ENCODE measurements at places on chromosomes 7 and 10.

- no peak for DNase-seq
These were observed 170.2 kb upstream of the CHRM2 start for GRCh38 chr7:136698231-136698630.

- DNase-seq = no peak
These were observed 16.0 kb upstream of the DNTT start for GRCh38 chr10:96288151-96288621.

- DNase-seq = no peak
These were observed 323.9 kb upstream of the GLI3 start for GRCh38 chr7:42560866-42561265.

GRCh38 chr7:4790516-4790991 lies 15.1 kb downstream of the AP5Z1 start:
- DNase-seq = no peak

DNA sequence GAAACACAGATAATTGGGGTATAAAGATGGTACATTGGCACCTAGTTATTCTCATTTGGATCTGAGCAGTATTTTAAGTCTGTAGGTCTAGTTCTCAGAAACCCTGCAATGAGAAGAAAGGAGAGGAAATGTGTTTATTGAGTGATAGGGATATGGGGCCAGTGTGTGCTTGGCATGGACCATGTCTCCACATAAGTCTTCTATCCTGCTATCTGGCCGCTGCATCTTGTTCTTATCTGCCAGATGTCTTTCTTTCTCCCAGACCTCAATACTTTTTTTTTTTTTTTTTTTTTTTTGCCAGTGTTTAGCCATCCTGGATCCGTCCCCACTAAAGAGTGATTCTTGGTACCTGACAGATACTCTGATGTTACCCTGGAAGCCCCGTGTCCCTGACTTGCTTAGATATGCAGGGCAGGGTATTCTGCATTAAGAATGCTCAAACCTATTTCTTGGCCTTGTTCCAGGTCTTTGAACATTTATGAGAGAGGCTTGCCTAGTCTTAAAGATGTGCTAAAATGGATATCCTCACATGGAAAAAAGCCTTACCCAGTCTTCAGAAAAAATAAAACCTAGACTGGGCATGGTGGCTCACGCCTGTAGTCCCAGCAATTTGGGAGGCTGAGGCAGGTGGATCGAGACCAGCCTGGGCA lies 10.0 kb downstream of the MTURN start:
- no peak for DNase-seq

DNA sequence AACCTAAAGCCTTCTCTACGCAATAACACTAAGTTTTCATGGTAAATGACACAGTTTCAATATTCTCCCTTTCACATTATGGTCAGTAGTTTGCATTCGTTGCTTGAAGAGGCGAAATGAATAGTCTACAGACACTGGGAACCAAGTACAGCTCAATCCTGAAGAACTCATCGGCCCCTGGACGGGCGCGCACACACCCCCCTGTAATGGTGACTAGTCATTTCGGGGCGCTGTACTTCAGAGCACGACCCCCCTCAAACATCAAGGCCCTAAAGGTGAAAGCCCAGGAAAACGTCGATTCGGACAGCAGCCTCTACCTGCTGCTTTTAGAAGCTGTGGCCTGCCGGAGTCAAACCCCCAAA lies 1.0 kb downstream of the NT5C2 start:
- DNase-seq = no peak

- no peak for DNase-seq
These were observed 102.5 kb downstream of the TRIL start for GRCh38 chr7:28855538-28856217.

GRCh38 chr7:44974549-44974948 lies 4.3 kb downstream of the MYO1G start:
- no peak for DNase-seq

DNA sequence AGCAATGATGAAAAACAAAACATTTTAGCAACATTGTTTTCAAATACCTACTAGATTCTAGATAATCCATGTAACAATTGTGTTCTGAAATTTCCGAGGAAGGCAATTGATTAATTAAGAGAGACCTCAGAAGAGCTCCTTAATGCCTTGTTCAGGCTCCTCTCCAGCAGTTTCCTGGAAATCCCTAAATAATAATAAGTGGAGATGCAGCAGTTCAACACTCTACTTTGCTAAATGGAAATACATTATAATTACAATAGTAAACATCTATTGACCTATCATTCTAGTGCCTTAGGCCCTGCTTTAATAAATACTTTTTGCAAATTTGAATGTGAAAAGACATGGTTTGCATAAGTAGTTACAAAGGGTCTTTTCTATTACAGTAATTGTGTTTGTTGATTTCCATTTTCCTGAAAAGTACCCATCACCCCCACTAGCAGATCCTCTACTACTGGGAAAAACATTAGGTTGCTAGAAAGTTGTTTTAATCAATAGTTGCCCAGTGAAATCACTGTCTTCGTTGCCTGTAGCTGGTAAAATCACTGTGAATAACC lies 186.6 kb upstream of the STK17A start:
- no peak for DNase-seq

- no peak for DNase-seq
These were observed 142.2 kb downstream of the ATXN7L1 start for GRCh38 chr7:105734233-105734632.

DNA sequence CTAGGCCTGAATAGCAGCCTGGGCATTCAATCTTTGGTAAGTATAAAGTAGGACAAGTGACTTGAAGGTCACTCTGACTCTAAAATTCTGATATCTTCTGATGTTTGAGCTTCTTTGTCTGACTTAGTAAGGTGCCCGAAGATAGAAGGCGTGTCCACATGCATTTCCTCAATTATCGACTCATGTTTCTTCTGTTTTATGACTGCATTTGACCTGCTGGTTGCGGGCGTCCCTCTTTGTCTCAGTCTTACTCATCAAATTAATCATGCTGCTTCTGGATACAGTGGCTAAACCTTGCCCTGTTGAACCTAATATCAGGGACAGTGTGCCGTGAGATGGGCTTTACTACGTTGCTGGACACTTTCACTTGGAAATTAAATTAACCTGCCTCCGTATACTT lies 534.1 kb downstream of the SDK1 start:
- no peak for DNase-seq

DNA sequence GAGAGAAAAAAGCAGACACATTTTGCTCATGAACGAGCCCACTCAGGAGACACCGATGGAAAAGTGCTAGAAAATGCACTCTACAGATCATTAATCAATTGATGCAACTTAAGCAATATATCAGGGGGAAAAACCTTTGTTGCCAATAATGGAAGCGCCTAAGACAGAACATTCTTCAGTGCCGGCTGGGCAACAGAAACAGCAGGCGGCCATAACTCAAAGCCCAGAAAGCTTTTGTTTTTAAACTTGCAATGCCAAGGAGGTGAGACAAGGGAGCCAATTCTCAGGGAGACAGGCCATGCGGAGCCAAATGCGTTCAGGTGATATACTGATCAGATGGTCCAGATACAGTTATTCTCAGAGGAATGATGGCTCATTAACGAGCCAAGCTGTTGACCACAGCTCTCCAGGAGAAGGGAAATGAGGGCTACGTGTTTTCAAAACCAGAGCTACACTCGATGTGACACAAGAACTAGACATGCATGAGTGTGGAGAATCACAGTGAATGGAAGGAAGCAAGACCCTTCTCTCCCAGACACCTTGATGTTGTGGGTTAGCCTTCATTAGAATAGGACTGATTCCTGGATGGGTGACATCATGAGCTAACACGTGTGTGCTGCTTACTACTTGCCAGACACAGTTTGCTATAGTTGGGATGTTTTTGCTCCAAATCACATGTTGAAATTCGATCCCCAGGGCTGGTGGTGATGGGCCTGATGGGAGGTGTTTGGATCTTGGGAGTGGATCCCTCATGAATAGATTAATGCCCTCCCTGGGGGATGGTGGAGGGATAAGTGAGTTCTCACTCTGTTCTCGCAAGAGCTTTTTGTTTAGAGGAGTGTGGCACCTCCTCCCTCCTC lies 79.1 kb upstream of the KCNMA1 start:
- no peak for DNase-seq

- peak; percentile 56 for DNase-seq
These were observed 220.1 kb upstream of the MKLN1 start for GRCh38 chr7:131107337-131108211.

- DNase-seq = no peak
These were observed 153.2 kb upstream of the ADCY1 start for GRCh38 chr7:45420843-45421495.

GRCh38 chr7:96346293-96346953 lies 24.5 kb upstream of the SLC25A13 start:
- no peak for DNase-seq

GRCh38 chr7:116197360-116197759 lies 13.0 kb upstream of the TES start:
- DNase-seq = no peak

- DNase-seq = no peak
These were observed 122.9 kb upstream of the SEMA3A start for GRCh38 chr7:84317536-84317935.

GRCh38 chr10:49594594-49594993 lies 15.5 kb upstream of the SLC18A3 start:
- DNase-seq = no peak

DNA sequence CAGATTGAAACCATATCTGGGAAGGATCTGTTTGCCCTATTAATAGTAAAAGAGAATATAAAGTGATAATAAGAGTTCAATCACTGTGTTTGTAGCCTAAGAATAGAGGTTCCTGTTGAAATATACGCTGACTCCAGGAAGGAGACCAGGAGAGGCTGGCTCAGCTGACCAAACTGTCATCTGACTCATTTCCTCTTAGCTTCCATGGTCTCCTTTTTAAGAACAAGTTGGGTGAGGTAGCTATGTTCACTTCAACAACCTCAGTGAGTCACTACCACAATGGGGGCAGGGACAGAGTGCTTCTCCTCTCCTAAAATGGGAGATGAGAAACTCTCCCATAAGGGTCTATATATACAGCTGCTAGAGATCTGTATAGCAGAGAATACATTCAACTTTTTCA lies 543.3 kb downstream of the CALN1 start:
- DNase-seq = no peak

Measured in NCI-H1105 (cell line).